ENCODE measurements at places on chromosomes 5 and 9.

GRCh38 chr9:94018628-94019027 is 63.5 kb upstream of the BARX1 start:
- peaks cover 3% of the 10 kb centered on the region for H3K27me3 ChIP-seq
- no peaks in the 10 kb centered on the region for H3K36me3 ChIP-seq
- H3K4me3 ChIP-seq, result no peak overlapping the region
- H3K27ac ChIP-seq, result no peak overlapping the region
- no peaks in the 10 kb centered on the region for H3K4me1 ChIP-seq

GRCh38 chr9:96667363-96667728 is 12.2 kb upstream of the PRXL2C start:
- H3K4me1 ChIP-seq, result no peaks in the 10 kb centered on the region
- no peak for DNase-seq
- no peaks in the 10 kb centered on the region for H3K36me3 ChIP-seq
- H3K27me3 ChIP-seq, result peaks cover 8% of the 10 kb centered on the region
- H3K4me3 ChIP-seq, result no peak overlapping the region
- H3K27ac ChIP-seq, result no peak overlapping the region

DNA sequence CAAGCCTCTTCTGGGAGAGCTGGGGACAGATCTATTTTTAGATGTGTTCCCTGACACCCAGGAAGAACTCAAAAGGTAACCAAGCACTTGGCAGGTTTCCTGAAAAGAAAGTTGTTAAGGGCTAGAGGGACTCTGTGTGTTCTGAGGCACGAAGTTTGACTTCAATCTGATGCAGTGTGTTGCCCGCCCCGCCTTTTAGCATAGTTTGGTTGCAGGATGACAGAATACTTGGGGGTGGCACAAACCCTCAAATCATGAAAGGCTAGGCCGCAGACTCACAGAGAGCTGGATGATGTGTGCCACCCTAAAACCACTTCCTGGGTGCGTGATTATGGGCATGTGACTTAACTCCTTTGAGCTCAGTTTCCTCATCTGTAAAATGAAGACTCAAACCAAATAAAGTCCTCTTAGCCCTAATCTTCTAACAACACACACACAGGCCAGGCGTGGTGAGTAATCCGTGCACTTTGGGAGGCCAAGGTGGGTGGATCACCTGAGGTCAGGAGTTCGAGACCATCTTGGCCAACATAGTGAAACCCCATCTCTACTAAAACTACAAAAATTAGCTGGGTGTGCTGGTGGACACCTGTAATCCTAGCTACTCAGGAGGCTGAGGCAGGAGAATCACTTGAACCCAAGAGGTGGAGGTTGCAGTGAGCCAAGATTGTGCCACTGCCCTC is 12.8 kb upstream of the NDFIP1 start:
- no peak overlapping the region for H3K4me3 ChIP-seq
- no peaks in the 10 kb centered on the region for H3K36me3 ChIP-seq
- peaks cover 9% of the 10 kb centered on the region for H3K4me1 ChIP-seq

GRCh38 chr5:95081982-95082381 is 202.9 kb downstream of the MCTP1 start:
- H3K4me3 ChIP-seq, result no peak overlapping the region

DNA sequence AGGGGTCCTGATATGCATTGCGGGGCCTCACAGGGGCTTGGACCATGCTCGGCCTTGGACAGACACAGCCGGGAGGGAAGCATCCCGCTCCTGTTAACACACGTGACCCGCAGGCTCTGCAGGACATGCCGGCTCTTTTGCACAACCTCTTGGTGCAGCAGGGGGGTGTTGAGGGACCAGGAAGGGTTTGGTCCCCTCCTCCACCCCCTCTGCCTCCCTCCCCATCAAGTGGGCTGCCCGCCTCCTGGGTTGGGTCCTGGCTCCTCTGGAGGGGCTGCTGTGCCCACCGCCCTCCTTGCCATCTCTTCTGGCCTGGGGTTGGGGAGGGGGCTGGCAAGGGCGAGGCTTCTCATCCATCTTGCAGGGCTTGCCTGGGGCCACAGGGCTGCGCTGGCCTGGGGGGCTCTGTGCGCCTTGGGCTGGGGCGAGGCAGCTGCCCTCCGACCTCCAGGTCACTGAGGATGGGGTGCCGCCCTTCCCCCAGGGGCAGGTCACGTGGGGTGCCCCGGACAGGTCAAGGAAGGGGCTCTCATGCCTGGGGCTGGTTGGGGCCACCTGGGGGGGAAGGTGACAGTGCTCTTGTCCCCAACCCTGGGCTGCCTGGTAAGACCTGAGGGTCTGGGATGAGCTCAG is 16.8 kb upstream of the SLC9A3 start:
- H3K36me3 ChIP-seq, result peaks cover 6% of the 10 kb centered on the region
- DNase-seq, result no peak
- H3K4me1 ChIP-seq, result peaks cover 18% of the 10 kb centered on the region
- peaks cover 31% of the 10 kb centered on the region for H3K27me3 ChIP-seq
- no peak overlapping the region for H3K4me3 ChIP-seq

DNA sequence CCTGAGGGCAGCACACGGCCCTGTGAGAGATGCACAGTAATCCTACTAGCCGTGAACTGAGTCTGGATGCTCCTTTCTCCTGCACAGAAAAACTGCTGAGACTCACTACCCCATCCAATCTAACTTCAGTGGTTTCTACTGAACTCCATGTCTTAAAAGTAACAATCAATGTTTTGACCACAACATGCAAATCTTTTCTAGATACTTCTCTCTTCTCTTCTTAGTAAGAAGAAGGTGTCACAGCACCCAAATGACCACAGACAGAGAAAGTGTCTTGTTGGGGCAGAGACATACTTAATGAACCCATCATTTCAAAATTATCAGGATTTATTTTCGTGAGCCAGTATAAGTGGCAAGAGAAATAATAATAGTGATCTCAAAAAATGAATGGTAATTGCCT is 285.8 kb upstream of the MEF2C start:
- H3K27ac ChIP-seq, result no peak overlapping the region
- H3K4me1 ChIP-seq, result peaks cover 9% of the 10 kb centered on the region
- no peak for DNase-seq
- H3K4me3 ChIP-seq, result no peak overlapping the region
- H3K36me3 ChIP-seq, result peaks cover 3% of the 10 kb centered on the region

- H3K4me1 ChIP-seq, result peaks cover 13% of the 10 kb centered on the region
- H3K27me3 ChIP-seq, result no peaks in the 10 kb centered on the region
- no peak for DNase-seq
- H3K4me3 ChIP-seq, result peak overlapping the region; percentile 7
Measured at GRCh38 chr9:109894921-109895758, 115.1 kb downstream of the PALM2AKAP2 start.

- no peak overlapping the region for H3K27ac ChIP-seq
- H3K4me3 ChIP-seq, result no peak overlapping the region
- DNase-seq, result no peak
- peaks cover 9% of the 10 kb centered on the region for H3K4me1 ChIP-seq
Measured at GRCh38 chr5:73152411-73153388, 20.3 kb upstream of the TMEM174 start.

DNA sequence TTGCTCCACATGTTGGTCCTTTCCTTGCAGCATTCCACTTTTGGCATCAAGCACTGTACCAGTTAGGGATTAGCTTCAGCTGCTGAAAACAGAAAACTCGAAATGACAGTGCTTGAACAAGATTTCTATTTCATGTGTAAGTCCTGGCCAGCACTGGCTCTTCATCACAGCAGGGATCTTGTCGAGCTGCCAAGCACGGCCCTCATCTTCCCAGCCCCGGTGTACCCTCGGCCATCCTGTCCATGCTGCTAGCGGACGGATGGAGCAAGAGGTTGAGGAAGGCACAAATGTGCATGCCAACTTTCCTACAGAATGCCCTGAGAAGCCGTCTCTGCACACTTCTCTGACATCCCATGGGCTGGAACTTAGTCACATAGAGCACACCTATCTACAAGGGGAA is 130.6 kb downstream of the TENT4A start:
- no peak overlapping the region for H3K27ac ChIP-seq
- H3K27me3 ChIP-seq, result peaks cover 4% of the 10 kb centered on the region
- no peak overlapping the region for H3K4me3 ChIP-seq
- no peaks in the 10 kb centered on the region for H3K36me3 ChIP-seq
- no peaks in the 10 kb centered on the region for H3K4me1 ChIP-seq

DNA sequence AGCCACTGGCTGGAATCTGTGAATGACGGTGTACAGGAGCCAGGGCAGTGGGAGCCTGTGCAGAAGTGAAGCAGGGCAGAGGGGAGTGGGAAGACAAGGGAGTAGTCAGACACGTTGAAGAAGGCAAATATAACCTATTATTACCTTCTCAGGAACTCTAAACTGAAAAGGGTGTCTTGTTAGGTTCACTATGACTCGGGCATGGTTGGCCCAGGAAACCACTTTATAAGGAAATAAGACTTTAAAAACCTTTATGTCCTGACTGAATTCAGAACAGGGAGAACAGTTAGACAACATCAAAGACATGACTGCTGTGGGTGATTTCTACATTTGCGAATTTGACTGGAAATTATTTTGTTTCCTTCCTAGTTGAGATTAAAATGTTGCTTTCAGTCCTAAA is 107.5 kb downstream of the ACER2 start:
- H3K36me3 ChIP-seq, result peaks cover 3% of the 10 kb centered on the region
- H3K4me1 ChIP-seq, result peaks cover 3% of the 10 kb centered on the region
- DNase-seq, result no peak
- H3K27me3 ChIP-seq, result peaks cover 4% of the 10 kb centered on the region
- H3K4me3 ChIP-seq, result no peak overlapping the region
- H3K27ac ChIP-seq, result no peak overlapping the region

- H3K27ac ChIP-seq, result no peak overlapping the region
- no peak overlapping the region for H3K4me3 ChIP-seq
- peaks cover 7% of the 10 kb centered on the region for H3K4me1 ChIP-seq
- no peak for DNase-seq
Measured at GRCh38 chr9:95880021-95880690, 4.7 kb downstream of the ERCC6L2 start.

DNA sequence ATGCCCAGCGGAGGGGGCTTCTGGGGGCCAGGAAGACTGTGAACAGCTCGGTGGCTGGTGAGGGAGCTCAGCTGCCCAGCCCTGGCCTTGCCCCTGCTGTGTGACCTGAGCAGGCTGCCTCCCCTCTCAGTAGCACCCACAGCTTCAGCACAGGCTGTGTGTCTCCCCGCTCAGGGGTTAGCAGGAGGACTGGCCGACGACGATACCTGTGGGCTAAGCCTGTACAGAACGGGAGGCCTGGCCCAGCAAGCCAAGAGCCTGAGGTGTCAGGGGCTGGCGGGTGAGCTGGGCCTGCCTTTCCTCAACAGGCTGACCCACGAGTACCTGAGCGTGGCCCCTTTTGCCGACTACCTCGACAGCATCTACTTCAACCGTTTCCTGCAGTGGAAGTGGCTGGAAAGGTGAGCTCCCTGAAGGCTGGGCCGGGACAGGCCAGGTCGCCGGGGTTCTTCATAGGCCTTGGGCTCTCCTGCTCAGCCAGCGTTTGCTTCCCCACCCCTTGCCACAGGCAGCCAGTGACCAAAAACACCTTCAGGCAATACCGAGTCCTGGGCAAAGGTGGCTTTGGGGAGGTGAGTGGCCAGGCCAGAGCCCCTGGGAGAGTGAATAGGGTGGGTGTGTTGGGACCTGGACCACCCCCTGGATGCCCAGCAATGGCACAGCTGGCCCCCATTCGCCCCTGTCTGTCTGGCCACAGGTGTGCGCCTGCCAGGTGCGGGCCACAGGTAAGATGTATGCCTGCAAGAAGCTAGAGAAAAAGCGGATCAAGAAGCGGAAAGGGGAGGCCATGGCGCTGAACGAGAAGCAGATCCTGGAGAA is 6.6 kb downstream of the GRK6 start:
- peak overlapping the region; percentile 54 for H3K4me3 ChIP-seq
- DNase-seq, result no peak

DNA sequence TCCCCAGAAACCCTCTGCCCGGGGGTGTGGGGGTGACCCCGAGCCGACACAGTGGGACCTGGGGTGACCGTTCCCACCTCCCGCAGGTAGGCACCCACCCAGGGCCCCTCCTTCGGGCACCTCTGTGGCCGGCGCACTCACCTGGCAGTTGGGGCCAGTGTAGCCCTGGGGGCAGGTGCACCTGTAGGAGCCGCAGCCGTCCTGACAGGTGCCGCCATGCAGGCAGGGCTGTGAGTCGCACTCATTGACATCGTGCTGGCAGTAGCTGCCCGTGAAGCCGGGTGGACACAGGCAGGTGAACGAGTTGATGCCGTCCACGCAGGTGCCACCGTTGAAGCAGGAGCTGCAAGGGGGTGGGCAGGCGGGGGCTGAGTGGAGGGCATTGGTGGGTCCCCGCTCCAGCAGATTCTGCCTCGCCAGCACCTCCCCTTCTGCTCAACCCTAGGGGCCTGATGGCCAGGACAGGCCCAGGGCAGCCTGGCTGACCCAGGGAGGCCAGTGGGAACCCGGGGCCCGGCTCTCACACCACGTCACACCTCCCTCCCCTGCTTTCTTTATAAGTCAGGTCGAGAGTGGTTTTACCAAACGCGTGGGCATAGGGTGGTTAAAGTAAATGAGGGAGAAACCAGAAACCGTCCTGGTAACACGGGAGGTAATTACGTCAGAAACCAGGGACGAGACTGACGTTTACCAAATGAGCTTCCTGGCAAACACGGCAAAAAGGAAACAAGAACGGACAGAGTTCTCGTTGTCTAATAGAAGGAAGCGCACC is 26.1 kb upstream of the SEC16A start:
- no peaks in the 10 kb centered on the region for H3K27me3 ChIP-seq
- peaks cover 8% of the 10 kb centered on the region for H3K36me3 ChIP-seq
- no peak overlapping the region for H3K27ac ChIP-seq
- DNase-seq, result no peak
- H3K4me3 ChIP-seq, result no peak overlapping the region
- no peaks in the 10 kb centered on the region for H3K4me1 ChIP-seq

DNA sequence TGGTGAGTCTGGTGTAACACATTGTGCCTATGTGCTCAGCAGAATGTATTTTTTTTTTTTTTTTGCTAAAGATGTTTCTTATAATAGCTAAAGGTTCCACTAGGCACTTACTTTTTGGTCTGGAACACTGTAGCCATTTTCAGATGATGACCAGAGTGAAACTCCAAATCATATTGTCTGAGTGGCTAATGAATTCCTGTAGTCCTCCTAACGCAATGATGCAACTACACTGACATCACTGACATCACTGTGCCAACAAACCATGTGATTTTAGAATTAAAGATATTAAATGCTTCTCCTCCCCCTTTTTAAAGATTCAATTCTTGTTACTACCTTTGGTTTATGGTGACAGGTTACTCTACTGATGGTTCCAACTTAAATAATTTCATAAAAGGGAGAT is 28.8 kb downstream of the JAKMIP2 start:
- no peak for DNase-seq
- H3K36me3 ChIP-seq, result no peaks in the 10 kb centered on the region
- H3K27ac ChIP-seq, result no peak overlapping the region
- H3K4me3 ChIP-seq, result no peak overlapping the region
- no peaks in the 10 kb centered on the region for H3K27me3 ChIP-seq
- no peaks in the 10 kb centered on the region for H3K4me1 ChIP-seq

Measured in memory B cell (primary cell).